ENCODE measurements at places on chromosomes 6 and 20. TPM values are rescaled to one million over a fixed set of nuclear protein-coding genes. Genes with fewer than 3 reads are reported as not detected.

- DNase-seq: no peak
Measured at GRCh38 chr6:17278289-17279063, 2.7 kb upstream of the RBM24 start.

GRCh38 chr6:129901910-129902309 is 40.8 kb upstream of the TMEM244 start:
- no peak for DNase-seq

NHSL1 gene
- total RNA-seq: 44.2 TPM

- DNase-seq: no peak
Measured at GRCh38 chr6:124742971-124743370, 219.3 kb upstream of the RNF217 start.

- no peak for DNase-seq
Measured at GRCh38 chr6:53014063-53014462, 19.0 kb upstream of the GSTA4 start.

DNA sequence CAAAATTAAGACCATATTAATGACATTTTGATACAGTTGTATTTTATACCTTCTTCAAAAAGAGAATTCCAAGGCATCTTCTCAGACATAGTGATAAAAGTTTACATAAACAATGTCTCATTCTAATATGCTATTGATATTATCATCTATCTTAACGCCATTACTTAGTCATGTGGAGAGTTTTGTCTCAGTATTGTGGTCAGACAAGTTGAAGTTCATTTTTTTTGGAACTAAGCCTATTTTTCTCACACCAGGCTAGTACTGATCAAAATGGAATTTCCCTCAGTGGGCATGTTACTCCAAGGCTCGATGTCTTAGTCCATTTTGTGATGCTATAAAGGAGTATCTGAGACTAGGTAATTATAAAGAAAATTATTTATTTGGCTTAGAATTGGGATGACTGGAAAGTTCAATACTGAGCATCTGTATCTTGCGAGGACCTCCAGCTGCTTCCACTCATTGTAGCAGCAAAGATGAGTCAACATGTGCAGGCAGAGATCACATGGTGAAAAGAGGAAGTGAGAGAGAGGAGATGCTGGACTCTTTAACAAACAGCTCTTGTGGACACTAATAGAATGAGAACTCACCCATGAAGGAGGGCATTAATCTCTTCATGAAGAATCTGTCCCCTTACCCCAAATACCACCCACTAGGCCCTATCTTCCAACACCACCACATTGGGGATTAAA is 825.5 kb upstream of the MANEA start:
- DNase-seq: no peak

DNA sequence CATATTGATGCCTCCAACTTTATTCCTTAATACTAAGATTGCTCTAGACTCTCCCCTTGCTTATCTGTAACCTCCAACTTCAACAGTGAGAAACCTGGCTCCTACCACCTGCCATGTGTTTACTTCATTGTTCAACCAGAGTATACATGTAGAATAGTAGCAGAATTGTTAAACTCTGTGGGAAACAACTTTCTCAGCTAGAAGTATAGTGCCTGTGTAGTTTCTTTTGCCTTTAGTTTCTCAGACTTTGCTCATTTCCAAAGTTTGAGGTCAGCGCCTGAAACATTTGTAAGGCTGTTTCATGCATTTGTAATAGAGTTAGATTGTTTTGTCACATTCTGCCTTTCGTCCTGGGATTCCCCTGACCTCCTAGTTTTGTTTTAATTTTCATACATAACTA is 34.9 kb upstream of the HECA start:
- DNase-seq: no peak

RNF114 gene
- total RNA-seq: 52.1 TPM

- DNase-seq: no peak
Measured at GRCh38 chr6:14658030-14658429, 540.5 kb downstream of the CD83 start.

DNA sequence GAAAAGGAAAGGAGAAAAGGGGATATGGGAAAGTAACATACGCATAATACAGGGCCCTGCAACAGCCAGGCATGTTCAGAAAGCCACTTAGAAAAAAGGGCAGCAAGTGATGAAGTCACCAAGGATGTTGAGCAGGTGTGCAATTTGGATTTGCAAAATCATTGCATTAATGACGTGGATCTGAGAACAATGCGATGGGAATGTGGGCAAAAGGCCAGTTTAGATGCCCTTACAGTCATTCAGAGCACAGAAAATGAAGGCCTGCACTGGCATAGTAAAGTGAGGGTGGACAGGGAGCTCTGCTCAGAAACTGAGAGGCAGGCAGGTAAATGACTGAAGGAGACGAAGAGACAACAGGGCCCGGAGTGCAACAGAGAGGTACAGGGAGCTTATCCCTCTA is 123.7 kb upstream of the NHSL1 start:
- DNase-seq: no peak

- DNase-seq: no peak
Measured at GRCh38 chr6:4466769-4467480, 309.3 kb upstream of the CDYL start.

MUCL3 gene
- total RNA-seq: not detected

DNA sequence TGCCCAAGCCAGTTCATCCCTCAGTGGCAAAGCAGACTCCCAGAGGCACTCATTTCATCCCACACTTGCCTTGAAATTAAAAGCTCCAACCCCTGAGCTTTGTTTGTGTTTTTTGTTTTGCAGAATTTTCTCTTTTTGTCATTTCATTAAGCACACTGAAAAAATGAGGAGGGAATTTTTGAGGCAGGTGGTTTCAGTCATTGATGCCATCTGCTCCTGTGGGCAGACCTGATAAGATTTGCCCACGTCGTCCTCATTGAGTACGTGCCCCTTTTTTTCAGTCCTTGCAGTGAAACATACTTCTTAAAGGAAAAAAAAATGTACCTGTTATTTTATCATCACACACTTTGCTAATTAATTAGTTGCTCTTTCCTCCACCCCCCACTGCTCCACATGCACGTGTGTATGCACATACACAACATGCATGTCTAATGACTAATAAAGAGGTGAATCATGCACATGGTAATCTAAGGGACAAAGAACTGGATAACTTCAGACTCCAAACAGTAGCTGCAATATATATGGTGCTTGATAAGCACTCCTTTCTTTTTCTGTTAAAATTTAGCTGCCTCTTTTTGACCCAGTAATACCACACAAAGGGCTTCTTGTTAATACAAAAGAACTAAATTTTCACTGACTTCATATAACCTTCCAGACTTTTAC is 102.1 kb upstream of the TMEM181 start:
- no peak for DNase-seq

DEF6 gene
- total RNA-seq: 0.97 TPM

FRK gene
- total RNA-seq: 7.5 TPM

NMBR gene
- not detected for total RNA-seq

- DNase-seq: no peak
Measured at GRCh38 chr6:149267072-149267471, 50.4 kb upstream of the TAB2 start.

TMEM217 gene
- not detected for total RNA-seq

DNA sequence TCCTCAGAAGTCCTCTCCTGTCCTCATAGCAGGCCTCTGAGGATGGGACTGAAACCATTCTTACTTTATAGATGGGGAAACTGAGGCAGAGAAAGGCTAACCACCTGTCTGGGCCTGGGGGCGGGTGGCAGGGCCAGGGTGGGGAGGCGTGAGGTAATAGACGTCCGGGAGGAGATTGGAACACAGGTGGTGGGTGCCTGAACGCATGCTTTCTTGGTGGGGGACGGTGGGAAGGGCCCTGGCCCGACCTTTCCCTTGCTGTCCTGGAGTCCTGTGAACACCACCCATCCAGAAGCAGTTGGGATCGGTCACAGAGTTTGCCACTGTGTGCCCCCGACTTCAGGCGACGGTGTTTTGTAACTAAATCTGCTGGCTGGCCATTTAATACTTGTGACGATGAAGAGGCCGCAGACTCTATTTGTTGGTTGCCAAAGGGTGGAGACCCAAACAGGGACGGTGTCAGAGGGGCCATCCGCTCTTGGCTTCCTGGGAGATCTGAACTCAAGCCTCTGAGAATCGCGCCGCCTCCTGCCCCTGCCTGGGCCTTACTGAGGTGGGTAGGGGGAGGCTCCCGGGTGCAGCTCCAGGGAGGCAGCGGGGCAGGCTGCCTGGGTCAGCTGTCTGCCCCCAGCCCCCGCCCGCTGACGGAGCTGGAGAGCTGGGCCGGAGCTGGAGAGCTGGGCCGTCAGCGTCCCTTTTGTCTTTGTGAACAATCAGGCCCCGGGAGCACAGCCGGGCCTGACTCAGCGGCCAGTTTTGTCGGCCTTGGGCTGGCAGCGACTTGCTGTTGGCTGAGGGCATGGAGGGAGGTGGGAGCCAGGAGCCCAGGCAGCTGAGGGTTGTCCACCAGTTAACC is 4.1 kb downstream of the RBM38 start:
- peak; percentile 89 for DNase-seq

GCLC gene
- total RNA-seq: 26.6 TPM

PLEKHG1 gene
- 7.3 TPM for total RNA-seq

DNA sequence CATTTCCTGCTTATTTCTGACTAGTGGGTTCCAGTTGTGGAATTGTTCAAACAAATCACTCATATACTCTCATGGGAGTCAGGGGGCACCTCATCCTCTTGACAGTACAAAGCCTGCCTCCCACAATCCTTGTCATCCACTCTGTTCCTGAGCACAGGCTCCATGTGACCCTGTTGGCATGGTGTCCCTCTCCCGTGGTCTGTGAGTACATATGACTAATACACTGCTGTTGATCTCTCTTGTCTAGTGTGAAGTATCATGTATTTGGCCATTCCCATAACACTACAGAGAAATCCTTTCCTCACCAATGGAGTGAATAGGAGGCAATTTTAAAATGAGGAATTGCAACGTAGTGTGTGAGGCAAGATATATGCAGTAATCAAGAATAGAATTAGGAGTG is 185.3 kb downstream of the OGFRL1 start:
- no peak for DNase-seq

DNA sequence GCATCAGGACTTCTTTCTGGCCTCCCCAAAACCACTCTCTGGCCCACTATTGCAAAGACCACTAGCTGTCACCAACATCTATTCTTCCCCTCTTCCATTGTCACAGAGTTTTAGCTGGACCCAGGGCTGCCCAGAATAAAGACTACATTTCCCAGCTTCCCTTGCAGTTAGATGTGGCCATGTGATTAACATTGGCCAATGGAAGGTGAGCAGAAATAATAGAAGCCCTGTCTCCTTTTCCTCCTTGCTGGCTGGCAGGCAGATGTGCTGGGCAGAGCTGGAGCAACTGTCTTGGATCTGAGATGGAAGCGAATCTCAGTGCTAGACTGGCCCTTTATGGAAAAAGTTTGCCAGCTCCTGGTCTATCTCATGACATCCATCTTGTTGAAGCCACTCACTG is 97.0 kb downstream of the KCNB1 start:
- DNase-seq: no peak

DNA sequence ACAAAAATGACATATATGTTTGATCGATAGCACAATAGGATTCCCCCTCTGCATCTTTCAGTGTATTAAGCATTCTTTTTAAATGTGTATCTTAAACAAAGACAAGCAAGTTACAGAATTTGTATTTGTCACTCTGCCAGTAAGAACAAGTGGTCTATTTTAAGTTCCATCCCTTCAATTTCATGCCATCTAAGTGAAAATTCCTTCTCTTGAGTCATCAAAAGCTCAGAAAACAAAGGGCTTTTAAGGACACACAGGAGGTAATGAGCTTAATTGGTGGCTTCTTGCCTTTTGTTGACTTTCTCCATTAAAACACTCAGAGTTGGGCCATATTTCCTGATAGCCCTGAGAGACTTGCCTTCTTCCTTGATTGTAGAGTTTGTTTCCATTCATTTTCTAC is 547.8 kb downstream of the TENT5A start:
- no peak for DNase-seq

DNA sequence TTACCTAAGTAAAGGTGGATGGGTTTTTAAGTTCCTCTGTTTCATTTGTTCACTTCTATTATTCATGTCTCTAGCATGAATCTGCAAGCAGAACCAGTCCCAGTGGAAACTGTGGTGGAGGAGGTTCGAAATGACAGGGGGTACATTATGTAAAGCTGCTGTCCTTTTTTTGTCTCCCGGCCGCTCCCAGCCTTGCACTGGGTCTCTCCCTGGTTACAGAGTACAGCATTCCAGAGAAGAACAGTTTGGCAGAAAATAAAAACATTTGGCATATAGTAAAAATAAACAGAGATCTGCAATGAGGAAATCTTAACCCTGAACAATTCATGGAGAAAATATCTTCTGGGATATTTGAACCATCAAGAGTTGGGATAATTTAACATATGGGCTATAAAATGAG is 34.6 kb upstream of the TAGAP start:
- no peak for DNase-seq

GRCh38 chr20:34791289-34792020 is 34.0 kb downstream of the NCOA6 start:
- DNase-seq: no peak

FYN gene
- 40.6 TPM for total RNA-seq

DNA sequence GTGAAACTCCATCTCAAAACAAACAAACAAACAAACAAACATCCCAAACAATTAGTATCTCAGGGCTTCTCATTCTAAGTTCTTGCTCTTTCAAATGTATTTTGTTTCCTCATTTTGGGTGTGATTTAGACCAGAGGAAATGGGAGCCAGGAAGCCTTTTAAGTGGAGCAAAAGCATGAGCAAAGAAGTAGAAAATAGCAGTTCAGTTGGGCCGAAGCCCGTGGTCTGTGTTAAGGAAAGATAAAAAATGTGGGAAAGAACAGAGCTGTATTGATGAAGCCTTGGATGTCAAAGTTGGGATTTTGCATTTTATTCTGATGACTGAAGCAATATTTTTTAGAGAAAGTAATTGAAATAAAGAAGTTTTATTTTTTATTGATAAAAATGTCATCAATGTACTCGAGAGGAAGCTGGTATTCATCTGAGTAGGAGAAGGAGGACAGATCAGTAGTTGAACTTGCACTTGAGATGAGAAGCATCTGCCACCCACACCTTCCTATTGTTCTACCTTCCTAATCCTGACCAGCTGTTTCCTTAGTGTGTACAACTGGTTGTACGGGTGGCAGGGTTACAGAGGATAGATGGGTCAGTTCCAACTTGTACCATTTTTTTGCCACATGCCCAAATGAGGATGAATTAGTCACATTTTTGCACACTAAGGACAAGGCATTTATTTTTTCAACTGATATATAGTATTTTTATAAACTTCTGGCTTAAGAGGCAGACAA is 56.1 kb downstream of the KIAA0408 start:
- no peak for DNase-seq

- peak; percentile 50 for DNase-seq
Measured at GRCh38 chr6:11381801-11382513, 149.5 kb upstream of the NEDD9 start.

- no peak for DNase-seq
Measured at GRCh38 chr6:165468340-165469235, 159.2 kb upstream of the C6orf118 start.

- no peak for DNase-seq
Measured at GRCh38 chr6:143529095-143529494, 17.6 kb upstream of the FUCA2 start.

- DNase-seq: no peak
Measured at GRCh38 chr6:52155791-52156576, 30.2 kb upstream of the IL17A start.

- no peak for DNase-seq
Measured at GRCh38 chr6:120899932-120900331, 434.3 kb downstream of the TBC1D32 start.

All from Right ventricle myocardium superior (tissue), 1 donor.